BJ (cell line): ENCODE measurements at places on chromosomes 3 and 15.

GRCh38 chr3:40895109-40895508, 304.2 kb upstream of the CTNNB1 start:
- no peak for DNase-seq

GRCh38 chr3:178833695-178834094, 237.9 kb downstream of the ZMAT3 start:
- DNase-seq: no peak

GRCh38 chr3:136414476-136414875, 164.3 kb downstream of the PCCB start:
- DNase-seq: no peak

DNA sequence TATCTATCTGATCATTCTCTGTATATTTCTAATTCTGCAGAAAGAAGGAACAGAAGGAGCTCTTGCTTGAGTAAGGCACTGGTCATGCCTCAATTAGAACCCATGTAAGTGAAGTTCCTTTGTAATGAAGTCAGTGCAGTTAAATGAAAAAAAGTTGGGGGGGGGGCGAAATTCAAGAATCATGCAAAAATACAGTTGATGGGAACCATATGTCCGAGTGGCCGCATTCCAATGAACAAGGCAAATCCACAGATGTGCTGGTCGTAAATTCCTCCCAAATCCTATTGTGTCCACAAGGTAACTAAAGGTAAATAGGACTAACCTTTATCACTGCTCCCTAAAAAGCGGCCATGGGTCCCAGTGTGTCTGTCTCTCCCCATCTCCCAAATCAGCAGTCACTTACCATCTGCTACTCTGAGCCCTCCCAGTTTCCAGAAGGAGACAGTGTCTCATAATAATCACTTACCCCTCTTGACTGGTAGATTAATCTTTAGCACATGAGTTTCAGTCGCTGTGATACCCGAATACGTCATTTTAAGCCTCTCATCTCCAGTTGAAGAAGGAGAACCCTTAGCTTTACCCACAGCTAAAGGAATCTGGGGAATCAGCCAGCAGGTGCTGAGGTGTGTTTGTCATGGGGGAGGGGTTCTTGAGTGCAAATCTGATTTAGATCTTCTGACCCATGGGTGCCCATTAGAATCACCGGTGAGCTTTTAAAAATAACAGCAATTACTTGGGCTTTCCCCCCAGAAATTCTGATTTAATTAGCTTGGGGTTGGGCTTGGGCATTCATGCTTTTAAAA, 56.3 kb upstream of the EPHB3 start:
- DNase-seq: no peak

DNA sequence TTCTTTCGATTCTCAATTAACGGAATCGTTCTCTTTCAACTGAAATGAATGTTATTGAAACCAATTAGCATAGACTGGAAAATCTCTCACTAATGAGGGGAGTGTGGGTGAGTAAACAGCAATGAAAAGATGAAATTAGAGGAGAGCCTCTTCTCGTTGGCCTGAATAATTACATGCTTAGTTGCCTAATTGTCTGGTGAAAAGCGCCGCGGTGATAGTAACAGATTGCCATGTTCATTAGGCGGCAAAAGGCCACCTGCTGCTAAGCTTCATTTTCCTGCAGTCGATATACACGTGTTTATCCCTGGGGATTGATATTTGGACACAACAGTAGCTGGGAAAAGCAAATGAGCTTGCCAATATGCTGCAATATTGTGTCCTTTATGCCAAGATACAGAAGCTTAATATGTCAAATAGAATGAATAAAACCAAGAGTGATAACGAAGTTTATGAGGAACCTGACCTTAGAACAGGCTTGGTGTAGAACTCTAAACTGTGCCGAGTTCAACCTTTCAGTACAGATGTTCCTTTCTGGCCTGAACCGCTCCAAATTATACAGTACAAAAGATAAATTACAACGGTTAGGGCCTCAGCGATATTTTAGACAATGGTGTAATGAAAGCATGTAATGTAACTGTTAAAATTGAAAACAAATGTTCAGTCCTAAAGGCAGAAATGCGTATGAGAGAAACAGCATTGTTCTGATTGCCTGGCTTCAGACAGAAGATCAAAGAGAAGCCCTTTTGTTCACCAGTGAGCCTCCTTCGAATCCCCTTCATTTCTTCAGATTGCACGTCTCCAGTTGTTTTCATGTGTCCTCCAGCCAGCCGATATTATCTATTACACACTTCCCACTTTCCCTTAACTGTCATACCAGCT, 185.2 kb downstream of the SHOX2 start:
- DNase-seq: no peak

GRCh38 chr3:155231792-155232191, 61.7 kb downstream of the STRIT1 start:
- DNase-seq: no peak
